ENCODE measurements at places on chromosomes 3 and 15.

DNA sequence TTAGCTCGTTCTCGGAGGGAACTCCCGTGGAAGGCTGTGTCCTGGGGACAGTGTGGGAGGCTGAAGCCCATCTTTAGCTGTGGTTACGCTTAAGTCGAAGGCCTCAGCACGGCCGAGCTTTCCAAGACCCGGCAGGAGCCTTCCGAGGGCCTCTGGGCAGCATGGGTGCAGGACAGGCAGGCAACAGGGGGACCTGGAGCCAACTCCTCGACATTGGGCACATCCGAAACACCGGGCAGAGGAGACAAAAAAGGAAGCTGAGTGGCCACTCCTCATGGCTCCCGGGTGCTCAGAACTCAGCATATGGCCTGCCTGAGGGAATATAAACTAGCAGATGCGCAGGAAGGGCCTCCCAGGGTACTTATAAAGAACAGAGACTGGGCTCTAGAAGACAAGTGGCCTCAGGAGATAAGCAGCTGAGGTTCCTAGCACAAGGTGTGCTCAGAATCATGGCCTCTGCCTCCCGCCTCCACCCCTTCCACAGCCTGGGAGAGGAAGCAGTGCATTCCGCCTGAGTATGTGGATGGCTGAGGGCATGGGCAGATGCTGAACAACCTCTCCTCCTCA, 34.1 kb downstream of the ABTB1 start:
- no peak for DNase-seq

DNA sequence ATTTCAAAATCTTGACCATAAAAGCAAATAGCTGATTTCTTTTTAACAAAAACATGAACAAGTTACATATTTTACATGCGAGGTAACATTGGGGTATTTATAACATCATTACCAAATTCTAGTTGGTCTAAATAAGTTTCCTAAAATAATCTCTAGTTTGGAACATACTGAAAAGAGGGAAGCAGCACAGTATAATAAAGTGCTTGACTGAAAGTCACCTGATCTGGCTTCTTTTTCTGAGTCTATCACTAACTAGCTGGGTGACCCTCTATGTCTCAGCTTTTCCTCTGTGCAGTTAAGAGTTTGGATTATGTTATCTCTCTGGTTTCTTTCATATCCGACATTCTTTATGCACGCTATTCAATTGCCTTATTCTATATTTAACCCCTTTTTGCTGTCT, 19.8 kb upstream of the CNTN4 start:
- no peak for DNase-seq

- no peak for DNase-seq
Measured at GRCh38 chr3:65796676-65797075, 242.0 kb downstream of the MAGI1 start.

DNA sequence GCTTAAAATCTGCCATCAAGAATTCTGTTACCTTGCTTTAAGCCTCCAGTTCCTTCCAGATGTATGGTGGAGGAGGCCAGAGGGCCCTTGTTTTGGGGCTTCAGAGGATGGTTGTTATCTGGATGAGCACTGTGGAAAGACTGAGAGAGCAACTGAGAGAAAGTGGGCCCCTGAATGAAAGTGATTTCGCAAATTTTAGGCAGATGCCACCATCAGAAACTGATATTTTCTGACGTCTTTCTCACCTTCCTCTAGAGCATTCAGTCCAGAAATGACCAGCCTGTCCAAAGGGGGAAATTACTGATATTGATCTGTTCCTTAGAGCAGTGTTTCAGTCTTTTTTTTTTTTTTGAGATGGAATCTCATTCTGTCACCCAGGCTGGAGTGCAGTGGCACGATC, 13.4 kb downstream of the B3GNT5 start:
- no peak for DNase-seq

DNA sequence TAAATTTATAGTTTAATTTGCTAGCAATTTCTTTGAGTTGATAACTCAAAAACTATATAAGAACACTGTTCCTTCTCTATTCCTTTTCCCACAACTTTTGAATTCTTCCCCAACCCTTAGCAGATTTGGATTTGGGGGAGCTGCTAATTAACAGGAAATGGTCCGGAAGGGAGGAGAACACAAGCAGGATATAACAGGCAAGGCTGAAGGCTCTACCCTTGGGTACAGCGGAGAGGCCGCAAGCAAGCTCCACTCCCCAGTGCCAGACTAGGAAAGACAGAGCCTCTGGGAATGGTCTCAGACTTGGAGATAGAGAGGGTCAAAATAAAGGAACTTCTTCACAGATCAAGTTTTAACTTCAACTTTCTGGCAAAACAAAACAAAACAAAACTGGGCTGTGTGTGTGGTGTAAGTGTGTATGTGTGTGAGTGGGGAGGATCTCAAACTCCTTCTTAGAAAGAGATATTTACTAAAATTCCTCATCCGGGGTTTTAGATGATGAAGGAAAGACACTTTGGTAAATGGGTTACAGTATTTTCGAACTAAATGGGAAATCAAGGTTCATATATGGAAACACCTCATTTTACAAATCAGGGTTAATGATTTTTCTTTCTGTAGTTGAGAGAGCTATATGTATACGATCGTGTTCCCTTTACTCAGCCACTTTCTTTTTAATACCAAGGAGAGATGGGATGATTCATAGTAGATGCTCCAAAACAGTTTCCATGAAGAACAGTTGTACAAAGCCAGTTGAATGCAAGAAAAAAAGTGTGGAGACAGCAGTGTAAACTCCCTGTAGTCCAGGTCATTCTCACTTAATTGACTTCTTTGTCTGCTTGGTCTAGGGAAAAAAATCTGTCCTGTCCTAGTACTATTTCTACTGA, 161.1 kb downstream of the TP63 start:
- DNase-seq = no peak

DNA sequence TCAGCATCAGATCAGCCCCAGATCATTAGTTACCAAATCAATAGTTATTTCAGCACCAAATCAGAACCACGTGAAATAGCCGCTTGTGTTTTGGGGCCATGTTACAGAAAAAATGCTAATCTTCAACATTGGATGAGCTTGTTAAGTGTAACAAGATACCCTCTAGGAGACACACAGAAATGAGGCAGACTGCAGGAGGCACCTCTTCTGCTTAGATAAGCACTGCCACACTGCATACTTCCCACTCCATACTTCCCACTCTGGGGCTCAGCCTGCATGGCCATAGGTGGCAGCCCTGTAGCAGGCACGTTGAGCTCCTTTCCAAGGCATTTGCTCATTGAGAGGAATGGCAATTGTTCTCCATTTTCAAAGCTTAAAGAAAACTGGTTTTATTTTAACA, 73.3 kb downstream of the CHCHD6 start:
- DNase-seq = no peak

- DNase-seq = no peak
Measured at GRCh38 chr3:189673535-189673934, 42.3 kb downstream of the TP63 start.

DNA sequence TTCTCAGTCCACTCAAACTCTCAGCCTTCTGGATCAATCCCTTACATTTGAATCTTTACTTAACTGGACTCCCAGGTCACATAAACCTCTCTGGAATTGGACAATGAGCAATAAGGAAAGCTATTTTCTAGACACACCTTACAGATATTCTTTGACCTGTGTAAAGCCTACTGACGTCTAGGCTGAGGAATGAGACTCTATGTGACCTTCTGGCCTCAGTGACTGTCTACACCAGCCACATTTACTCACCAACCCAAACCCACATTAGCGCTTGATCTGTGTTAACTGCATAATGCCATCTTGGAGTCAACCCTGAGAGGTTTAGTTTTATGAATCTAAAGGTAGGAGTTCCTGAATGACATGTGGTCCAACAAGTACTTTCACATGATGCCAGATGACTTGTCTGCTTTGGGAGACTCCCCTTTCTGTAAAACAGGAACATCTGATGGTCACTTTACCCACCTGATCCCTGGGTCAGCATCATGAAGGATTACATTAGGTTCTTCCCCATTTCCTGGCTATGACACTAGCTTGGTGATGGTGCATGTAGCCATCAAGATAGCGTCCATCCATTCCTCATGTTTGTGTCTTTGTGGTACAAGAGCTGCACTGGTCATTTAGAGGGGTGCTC, 11.4 kb upstream of the COMMD2 start:
- DNase-seq = no peak

GRCh38 chr3:152717252-152717651, 117.7 kb upstream of the P2RY1 start:
- no peak for DNase-seq

DNA sequence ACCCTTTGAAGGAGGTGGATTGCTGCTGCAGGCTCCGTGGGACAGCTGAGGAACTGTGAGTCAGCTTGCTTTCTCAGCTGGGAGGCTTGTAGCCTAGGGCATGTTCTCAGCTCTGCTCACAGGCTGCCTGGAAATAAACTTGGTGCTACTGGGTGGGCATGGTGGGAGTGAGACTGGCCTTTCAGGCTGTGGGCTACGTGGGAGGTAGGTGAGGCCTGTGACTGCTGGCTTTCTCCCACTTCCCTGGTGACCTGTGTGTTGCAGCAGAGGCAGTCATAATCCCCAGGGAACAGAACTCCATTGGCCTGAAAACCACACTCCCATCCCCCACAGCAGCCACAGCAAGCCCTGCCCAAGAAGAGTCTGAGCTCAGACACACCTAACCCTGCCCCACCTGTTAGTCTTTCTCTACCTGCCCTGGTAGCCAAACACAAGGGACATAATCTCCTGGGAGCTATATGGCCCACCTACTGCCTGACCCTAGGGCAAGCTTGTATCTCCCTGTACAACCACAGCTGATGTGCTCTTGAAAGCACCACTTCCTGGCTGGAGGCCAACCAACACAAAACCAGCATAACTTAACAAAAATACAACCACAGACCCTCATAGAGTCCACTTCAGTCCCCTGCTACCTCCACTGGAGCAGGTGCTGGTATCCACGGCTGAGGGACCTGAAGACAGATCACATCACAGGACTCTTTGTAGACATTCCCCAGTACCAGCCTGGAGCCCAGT, 236.5 kb downstream of the SQOR start:
- DNase-seq = no peak

DNA sequence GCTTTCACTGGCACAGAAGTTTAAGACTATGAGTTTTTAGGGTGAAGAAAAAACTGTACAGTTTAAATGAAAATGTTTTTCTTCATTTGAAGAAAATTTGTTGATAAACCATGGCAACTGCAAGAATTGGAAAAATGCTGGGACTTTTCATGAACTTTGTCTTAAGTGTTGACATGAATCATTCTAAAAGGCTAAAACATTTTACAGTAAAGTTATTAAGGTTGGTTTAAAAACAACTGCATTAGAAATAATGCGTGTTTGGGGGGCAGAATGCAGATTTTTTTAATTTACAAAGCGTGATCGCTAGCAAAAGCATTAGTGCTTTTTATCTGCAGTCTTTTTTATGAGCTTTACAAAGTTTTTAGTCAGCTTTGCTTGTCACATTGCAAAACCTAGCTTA, 601.9 kb upstream of the TGFBR2 start:
- no peak for DNase-seq

DNA sequence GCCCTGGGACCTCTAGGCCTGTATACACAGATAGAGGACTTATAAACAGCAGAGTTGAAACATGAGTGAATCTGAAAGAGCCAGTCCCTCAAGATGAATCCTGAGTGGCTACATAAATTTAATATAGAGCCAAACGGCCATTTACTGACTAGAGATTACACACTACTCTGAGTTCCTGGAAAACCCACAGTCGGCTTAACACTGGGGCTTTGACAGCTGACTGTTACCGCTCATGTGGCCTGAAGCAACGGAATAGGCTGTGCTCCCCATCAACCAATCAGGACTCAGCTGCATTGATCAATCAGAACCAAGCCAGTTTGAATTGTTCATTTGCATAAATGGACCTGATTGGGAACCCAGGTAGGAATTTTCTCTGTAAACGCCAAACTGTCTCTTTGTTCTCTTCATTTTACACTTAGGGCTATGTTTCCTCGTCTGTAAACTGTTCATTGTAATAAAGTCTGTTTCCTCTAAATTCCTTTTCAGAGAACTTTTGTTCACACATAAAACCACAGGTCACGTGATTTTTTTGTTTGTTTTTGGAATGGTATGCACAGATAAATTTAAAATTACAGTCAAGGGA, 40.5 kb downstream of the CCNL1 start:
- no peak for DNase-seq

DNA sequence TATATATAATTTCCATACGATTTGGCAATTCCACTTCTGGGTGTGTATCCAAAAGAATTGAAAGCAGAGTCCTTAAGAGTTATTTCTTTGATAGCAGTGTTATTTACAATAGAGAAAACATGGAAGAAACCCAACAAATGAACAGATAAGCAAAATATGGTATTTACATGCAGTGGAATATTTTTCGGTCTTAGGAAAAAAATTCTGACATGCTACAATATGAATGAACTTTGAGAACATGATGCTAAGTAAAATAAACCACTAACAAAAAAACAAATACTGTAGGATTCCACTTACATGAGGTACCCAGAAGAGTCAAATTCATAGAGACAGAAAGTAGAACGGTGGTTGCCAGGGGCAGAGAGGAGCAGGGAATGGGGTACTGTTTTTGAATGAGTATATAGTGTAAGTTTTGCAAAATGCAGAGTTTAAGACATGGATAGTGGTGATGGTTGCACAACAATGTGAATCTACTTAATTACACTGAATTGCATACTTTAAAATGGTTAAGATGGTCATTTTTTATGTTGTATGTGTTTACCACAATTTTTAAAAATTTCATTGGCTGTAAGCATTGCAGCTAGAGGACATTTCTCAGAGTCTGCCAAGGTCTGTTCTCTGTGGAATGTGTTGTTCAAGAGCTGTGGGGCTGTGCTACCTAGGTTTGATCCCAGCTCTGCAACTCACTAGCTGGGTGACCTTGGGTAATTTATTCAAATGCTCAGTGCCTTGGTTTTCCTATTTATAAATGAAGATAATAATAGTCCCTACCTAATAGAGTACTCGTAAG, 122.1 kb downstream of the MEX3B start:
- DNase-seq = no peak

DNA sequence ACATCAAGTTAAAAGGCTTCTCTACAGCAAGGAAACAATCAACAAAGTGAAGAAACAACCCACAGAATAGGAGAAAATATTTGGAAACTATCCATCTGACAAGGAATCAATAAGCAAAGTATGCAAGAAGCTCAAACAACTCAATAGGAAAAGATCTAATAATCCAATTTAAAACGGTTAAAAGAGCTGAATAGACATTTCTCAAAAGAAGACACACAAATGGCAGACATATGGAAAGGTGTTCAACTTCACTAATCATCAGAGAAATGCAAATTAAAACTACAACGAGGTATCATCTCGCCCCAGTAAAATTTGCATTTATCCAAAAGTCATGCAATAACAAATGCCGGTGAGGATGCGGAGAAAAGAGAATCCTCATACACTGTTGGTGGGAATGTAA, 82.2 kb upstream of the NECTIN3 start:
- no peak for DNase-seq

DNA sequence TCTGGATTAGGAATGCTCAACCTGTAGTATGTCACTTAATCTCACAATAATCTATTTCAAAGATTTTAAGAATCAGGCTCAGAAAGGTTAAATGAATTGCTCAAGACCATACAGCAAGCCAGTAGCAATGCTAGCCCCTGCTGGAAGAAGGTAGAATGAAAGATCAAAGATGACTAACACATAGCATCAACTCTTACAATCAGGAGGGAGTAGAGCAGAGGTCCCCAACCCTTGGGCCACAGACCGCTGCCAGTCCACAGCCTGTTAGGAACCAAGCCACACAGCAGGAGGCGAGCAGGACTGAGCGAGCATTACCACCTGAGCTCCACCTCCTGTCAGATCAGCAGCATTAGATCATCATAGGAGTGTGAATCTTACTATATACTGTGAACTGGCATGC, 15.5 kb upstream of the GATM start:
- no peak for DNase-seq
